ENCODE measurements at places on chromosomes 1 and 21. TPM values are rescaled to one million over a fixed set of nuclear protein-coding genes. Genes with fewer than 3 reads are reported as not detected.

DNA sequence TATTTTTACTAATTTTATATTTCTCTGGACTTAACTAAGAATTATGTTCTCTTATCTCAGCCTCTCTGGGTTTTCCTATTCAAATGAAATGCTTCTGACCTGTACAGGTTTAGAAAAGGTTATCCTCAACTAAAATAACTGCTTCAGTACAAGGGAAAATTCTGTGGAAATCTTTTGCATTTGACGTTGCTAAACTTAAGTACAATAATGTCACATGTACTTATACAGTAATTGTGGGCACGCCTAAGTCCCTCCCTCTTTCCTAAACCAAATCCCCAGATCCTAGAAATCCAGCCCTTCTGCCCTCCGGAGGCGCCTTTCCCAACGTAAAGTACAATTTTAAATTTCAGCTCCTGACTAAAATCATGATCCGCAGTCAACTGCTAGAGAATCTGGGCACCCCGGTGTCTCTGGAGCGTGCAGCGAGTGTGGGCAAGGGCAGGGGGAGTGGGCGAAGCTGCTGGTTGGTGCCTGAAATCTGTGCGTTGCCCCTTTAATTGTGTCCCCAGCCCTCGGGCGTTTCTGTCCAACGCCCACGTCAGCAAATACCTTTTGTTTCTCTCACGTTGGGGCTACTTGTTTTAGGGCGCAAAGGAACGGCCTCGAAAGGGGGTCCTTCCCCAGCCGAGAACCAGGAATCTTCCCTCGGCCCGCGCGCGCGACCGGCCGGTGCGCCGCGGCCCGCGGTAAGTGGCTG is at the start of gene ZBTB8A:
Gene ZBTB8A (plus strand): TSS at position 541 of the 697 bp plus-strand sequence. CDS start 53,505 bp downstream, outside the sequence.
- peak; percentile 66 for DNase-seq

- DNase-seq = no peak
These were observed 291.8 kb downstream of the OLFM3 start for GRCh38 chr1:101704895-101705294.

GRCh38 chr1:115373305-115373704 is 35.3 kb upstream of the NGF start:
- no peak for DNase-seq

- peak; percentile 77 for DNase-seq
These were observed at the start of gene HMCN1 for GRCh38 chr1:185733818-185734735. HMCN1 (plus strand) TSS chr1:185734391; CDS start chr1:185734780, 389 bp downstream.

GRCh38 chr21:45735259-45736000 is 91.9 kb downstream of the PCBP3 start:
- DNase-seq = no peak

GRCh38 chr1:21261551-21262292 is 28.5 kb downstream of the ECE1 start:
- DNase-seq = peak; percentile 68

- DNase-seq = no peak
These were observed 57.9 kb upstream of the TTC34 start for GRCh38 chr1:2859219-2859880.

DNA sequence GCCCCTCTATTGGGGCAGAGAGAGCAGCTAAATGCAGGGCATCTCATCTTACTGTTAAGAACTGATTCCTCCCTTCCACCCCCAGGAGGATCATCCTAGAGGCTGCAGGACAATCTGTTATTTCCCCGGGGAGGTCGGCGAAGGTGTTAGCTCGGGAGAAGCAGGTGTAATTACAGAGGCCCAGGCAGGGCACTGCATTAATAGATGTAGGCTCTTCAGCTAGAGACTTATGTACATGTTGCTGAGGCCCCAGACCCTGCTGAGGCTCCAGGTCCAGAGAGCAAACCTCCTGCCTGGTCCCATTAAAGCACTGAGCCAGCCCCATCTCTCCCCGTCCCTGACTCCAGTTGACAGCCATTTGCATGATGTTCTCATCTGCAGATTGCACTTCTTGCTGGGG is 320.3 kb upstream of the VAMP3 start:
- no peak for DNase-seq

GRCh38 chr1:90902672-90903071 is 119.2 kb downstream of the ZNF644 start:
- DNase-seq = no peak

GRCh38 chr21:15514073-15514946 is 215.5 kb upstream of the USP25 start:
- no peak for DNase-seq

- no peak for DNase-seq
These were observed 53.3 kb upstream of the FAM89A start for GRCh38 chr1:231093156-231093922.

DNA sequence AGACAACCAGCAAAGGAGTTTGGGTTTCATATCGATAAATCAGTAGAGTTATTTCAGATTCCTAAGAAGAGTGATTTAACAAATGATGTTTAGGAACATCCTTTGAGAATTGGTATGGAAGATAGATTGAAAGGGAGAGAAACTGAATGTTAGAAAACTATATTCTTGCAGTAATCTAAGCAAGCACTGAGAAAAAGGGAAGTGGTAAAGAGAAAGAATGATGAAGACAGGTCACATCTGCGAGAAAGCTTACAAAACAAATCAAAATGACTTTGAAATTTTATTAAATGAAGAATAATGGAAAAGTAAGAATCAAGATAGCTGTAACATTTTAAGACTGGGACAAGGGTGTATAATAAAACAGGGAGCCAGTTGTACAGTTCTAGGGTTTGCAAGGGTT is 177.0 kb downstream of the HS2ST1 start:
- no peak for DNase-seq

DNA sequence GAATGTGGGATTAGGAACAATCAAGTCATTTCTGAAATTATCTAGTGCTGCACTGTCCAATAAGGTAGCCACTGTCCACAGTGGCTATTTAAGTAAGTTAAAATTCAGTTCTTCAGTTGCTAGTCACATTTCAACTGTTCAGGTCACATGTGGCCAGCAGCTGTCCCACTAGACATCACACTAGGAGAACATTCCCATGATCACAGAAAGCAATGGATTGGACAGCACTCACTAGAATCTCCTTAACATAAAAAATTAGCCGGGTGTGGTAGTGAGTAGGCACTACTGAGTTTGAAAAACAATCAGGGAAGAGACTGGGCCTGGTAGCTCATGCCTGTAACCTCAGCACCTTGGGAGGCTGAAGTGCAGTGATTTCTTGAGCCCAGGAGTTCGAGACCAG is 33.6 kb downstream of the NUP133 start:
- no peak for DNase-seq

DNA sequence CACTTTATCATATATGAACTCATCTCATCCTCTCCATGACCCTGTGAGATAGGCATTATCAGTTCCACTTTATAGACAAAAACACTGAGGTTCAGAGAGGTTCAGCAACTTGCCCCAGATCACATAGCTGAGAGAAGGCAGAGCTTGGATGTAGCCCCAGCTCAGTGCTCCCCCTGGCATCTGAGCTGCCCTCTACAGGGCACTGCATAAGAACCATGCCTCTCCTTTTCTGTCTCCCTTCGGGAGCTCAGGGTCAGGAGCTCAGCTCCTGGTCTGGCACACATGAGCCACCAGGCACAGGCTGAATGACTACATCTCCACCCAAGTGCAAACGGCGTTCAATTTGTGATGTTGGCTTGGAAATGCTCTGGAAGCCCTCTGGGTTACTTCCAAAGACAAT is 16.9 kb downstream of the RAB7B start:
- no peak for DNase-seq

DNA sequence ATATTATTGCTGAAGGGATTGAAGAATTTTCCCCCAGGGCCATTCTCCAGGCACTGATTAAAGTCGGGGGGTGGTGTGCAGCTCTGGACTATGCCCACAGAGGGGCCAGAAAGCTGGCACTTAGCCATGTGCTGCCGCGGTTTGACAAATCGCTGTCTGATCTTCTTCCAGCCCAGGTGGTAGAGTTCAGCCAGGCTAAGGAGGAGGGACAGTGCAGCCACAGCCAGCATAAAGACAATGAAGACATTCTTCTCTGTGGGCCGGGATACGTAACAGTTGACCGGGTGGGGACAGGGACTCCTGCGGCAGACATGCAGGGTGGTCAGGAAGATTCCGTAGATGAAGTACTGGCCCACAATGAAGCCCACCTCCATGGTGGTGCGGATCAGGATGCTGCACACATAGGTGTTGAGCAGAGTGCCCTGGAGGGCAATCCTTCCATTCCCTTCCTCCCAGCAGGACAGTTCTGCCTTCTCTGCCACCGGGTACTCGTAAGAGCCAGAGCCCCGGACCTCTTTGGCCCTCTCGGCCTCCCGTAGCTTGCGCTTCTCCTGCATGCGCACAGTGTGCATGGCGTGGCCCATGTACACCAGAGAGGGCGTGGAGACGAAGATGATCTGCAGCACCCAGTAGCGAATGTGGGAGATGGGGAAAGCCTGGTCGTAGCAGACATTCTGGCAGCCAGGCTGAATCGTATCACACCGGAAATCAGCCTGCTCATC is 1.9 kb downstream of the GJA5 start:
- no peak for DNase-seq

- DNase-seq = no peak
These were observed 61.8 kb upstream of the B3GALNT2 start for GRCh38 chr1:235566084-235566483.

GRCh38 chr1:47449822-47450552 is 12.1 kb downstream of the FOXD2 start:
- DNase-seq = no peak

GRCh38 chr1:226702318-226702956 is 36.6 kb downstream of the ITPKB start:
- peak; percentile 66 for DNase-seq

- no peak for DNase-seq
These were observed 91.6 kb downstream of the EPS15 start for GRCh38 chr1:51427438-51427837.

LRRC71 gene
- polyA plus RNA-seq = 0.83 TPM

SLC50A1 gene
- 22.6 TPM for polyA plus RNA-seq

OR2T35 gene
- polyA plus RNA-seq = not detected

SFN gene
- polyA plus RNA-seq = 1.1 TPM

DTL gene
- 7.8 TPM for polyA plus RNA-seq

GUCA2B gene
- polyA plus RNA-seq = not detected

RNPEP gene
- polyA plus RNA-seq = 20.1 TPM

CYP4B1 gene
- not detected for polyA plus RNA-seq

LENEP gene
- 0.67 TPM for polyA plus RNA-seq

CLDN17 gene
- polyA plus RNA-seq = not detected

CFHR1 gene
- polyA plus RNA-seq = not detected

RGSL1 gene
- not detected for polyA plus RNA-seq

CD244 gene
- polyA plus RNA-seq = 0.14 TPM

Data from hindlimb muscle (tissue), 1 donor.